ENCODE measurements at places on chromosomes 2 and 18. TPM values are rescaled to one million over a fixed set of nuclear protein-coding genes. Genes with fewer than 3 reads are reported as not detected.

GRCh38 chr2:241857572-241858121 is 1.0 kb downstream of the PDCD1 start:
- DNase-seq = no peak

DNA sequence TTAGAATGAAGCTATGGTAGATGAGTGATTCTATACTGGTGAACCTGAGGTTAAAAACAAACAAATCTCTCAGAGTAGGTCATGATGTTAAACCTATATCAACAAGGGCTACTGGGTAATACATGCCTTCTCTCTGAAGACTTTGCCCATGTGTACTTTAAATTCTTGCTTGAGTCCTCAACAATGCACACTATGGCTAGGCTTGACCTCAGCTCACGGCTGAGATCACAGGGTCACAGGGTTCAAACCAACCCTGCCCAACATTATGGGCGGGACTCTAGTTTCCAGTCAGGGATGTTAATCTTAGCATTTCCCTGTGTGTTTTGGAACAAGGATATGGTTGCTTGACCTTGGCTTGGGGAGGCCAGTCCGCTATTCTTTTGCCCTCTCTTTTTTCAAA is 7.7 kb downstream of the CD28 start:
- no peak for DNase-seq

GRCh38 chr2:95165030-95165370 is 609 bp upstream of the ZNF2 start:
- no peak for DNase-seq

RNF152 gene
- not detected for total RNA-seq

SERPINB7 gene
- 3.4 TPM for total RNA-seq

DNA sequence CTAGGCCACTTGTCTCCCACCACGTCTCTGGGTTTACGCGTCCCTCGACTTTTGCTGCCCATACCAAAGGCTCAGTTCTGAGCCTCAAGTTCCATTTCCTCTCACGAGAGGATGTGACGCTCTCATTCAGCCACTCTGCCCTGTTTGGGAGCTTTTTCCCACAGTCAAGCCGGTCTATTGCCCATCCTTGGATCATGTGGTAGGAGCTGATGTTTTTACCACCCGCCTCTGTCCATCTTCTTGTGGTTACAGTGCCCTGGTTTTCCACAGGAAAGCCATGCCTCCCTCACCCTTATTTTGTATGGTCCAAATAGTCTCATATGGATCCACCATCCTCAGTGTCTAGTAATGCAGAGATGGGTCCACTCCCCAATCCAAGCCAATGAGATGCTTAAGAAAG is 20.4 kb downstream of the FBXO36 start:
- no peak for DNase-seq

- DNase-seq = no peak
These were observed 147.8 kb upstream of the MMADHC start for GRCh38 chr2:149735237-149735958.

DNA sequence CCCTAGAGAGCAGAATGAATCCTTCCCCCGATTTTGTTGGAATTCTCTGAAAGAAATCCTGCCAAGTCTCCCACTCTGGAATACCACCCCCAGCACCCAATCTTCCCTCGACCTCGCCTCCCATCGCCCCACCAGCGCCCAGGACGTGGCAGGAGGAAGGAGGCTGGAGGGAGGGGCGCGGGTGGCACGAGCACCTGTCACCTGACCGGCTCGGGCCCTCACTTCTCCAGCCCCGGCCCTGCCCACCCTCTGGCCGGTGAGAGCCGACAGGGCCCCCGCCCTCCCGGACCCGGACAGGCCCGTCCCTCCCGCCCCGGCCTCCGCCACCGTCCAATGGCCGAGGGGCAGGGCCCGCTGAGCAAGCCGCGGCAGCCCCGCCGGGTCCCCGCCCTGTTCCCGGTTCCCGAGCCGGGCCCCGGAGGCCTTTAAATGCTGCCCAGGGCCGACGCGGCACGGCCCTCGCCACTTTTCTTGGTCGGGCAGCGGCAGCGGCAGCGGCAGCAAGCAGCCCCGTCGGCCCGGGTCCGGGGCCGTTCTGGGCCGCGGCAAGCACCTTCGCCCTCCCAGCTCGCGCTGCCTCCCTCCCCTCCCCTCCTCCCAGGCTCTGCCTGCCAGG is at the start of gene LGALSL:
Gene LGALSL (plus strand): TSS at position 393 of the 616 bp plus-strand sequence. CDS start 384 bp downstream, outside the sequence.
- DNase-seq = peak; percentile 77

DNA sequence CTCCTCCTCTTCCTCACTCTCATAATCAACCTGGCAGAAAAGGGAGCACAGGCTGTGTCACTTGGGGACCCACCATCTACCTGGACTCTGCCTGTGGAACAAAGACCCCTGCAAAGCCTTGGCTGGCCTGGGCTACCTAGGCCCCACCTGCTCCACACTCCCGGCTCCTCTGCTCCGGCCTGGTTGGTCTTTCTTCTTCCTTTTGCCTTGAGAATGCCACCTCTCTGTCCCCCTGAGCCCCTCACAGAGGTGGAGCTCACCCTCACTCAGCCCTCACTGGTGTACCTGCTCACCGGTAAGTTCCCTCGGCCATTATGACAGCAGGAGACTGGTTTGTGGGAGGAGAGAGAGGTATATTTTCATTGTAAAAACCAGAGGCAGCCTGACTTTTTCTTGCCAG is 74.1 kb downstream of the POLR1A start:
- DNase-seq = no peak

DNA sequence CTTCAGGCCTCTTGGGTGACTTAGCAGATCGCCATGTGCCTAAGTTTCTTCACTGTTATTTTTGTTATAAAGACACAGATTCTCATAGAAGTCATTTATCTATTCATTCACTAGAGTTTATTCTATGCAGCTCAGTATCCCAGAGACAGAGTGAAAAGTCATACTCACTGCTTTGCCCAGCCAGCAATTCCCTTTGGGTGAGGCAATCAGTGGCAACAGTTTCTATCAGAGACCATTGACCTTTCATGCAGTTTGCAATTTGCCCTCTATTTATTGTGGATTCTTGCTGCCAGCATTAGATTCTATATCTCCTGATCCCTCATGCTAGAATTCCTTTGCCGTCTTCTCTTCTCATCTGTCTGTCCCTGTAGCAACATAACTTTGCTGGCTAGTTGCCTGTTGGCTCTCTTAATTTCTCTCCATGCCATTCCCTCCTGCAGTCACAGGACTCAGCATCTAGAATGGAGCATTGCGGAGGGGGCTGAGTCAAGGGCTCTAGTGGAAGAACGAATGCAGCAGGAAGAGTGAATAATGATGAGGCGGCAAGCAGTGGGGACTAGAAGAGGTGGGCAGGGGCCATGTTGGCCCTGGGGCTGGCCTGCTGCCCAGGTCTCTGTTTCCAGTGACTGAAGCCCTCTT is 12.2 kb downstream of the SLC9A4 start:
- no peak for DNase-seq

GALR1 gene
- total RNA-seq = not detected

- peak; percentile 67 for DNase-seq
These were observed 25.0 kb downstream of the FN1 start for GRCh38 chr2:215410932-215411285.

DNA sequence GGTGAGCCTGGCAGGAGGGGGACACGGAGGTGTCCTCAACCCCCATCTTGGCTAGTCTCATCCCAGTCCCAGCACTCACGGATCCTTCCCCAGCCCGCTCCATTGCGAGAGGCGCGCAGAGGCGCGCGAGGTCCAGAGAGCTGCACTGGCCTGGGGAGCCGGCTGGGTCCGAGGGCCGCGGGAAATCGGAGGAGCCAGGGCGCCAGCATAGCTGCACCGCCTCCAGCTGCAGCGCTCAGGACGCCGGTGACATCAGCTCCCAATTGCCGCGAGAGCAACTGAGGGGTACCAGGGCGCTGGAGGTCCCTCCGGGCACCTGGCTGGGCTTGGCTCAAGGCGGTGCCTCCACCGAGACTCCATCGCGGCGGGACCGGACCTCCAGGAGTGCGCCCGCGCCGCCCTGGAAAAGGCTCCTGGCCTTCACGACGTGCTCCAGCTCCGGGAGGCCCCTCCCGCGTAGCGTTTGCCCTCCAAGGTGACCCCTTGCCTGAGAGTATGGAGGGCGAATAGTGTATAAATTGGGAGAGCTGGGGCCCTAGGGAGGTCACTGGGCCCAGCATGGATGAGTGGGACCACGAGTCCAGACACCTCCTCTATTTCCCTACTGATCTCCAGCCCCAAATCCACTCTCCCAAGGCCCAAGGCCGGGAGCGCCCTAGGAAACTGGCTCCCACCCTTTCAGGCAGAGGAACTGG is 5.5 kb downstream of the RTKN start:
- DNase-seq = no peak

VWA3B gene
- total RNA-seq = not detected

TRABD2A gene
- total RNA-seq = 0.34 TPM

DNA sequence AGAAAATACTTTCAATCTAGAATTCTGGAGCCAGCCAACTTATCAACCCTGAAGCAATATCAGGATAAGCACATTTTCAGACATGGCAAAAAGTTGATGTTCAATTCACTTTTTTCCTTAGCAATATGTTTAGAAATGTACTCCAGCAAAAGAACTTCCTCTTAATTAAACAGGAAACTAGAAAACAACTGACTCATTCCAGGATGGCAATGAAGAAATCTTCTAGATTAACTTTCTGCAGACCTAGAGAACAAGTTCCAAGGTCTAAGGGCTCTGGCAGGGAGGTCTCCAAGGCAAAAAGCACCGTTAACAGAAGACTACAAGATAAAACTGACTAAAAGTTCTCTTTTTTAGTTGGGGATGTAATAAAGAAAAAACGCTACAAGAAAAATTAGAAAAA is 69.2 kb upstream of the VWC2L start:
- no peak for DNase-seq

- no peak for DNase-seq
These were observed 159.2 kb downstream of the CPS1 start for GRCh38 chr2:210715560-210716082.

DNA sequence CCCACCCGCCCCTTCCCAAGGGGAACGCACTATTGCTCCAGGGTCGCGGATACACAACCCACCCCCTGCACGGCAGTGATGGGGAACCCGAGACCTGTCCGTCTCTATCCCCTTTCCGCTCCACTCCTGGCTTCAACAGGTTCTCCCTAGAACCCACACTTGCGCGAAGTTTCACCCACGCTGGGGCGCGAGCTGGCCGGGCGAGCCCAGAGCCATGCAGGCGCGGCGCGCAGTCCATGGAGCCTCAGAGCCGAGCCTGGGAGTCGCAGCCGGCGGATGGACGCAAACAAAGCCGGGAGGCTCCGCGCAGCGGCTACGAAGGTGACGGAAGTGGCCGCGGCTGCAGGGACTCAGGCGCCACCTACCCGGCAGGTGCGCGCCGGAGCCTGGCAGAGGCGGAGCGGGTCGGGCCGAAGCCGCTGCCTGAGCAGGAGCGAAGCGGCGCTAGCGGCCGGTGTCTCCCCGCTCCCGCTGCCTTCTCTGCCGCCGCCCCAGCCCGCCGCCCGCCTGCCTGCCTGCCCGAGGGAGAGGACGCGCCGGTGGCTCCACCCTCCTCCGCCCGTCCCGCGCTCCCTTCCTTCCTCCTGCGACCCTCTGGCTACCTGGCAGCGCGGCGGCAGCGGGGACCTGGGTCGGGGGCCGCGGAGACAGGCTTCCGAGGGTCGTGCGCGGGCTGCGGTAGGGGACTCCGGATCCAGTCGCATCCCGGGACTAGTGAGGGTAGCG is 14.0 kb downstream of the ALPG start:
- DNase-seq = no peak

DNA sequence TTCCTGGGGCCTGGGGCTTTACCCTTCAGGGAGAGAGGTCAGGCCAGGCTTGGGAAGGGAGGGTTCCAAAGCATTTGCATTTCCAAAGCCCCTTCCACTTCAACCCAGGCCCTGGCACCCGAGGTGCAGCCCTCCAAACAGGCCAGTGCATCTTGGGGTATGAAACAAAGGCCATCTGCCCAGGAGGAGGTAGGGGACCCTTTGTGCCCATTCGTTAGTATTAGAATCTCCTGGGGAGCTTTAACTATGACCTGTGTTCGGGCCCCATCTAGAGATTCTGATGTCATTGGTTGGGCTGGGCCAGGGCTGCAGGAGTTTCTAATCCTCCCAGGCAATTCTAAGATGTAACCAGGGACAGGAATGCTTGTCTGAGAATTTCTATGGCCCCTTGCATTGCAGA is 73.6 kb downstream of the CIB4 start:
- no peak for DNase-seq

- DNase-seq = no peak
These were observed 33.5 kb upstream of the EML4 start for GRCh38 chr2:42135381-42136312.

DNA sequence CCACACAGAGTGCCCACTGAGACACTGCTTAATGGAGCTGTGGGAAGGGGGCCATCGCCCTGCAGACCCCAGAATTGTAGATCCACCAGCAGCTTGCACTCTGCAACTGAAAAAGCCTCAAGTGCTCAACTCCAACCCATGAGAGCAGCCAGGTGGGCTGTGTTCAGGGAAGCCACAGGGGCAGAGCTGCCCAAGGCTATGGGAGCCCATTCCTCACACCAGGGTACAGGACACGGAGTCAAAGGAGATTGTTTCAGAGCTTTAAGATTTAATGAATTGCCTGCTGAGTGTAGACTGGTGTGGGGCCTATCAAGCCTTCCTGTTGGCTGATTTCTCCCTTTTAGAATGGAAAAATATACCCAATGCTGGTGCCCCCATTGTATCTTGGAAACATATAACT is 17.2 kb downstream of the TPO start:
- DNase-seq = no peak

RAD51AP2 gene
- not detected for total RNA-seq

- no peak for DNase-seq
These were observed 62.3 kb downstream of the SOWAHC start for GRCh38 chr2:109676346-109676902.

- no peak for DNase-seq
These were observed 5.3 kb downstream of the CRIM1 start for GRCh38 chr2:36360834-36361233.

DNA sequence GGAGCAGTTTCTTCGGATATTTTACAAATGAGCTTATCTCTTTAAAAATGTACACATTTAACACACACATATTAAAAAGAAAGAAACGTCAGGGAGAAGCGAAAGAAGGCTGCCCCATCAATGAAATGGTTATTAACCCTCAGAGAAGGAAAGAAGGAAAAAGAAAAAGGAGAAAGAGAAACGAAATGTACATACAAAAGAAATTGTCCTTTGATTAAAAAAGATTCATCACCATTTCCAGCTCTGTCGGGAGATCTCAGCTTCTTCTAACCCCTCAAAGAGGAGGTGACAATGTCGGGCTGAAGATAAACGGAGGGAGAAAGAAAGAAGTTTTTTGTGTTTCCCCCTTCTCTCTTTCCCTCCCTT is 1.5 kb downstream of the IKZF2 start:
- DNase-seq = no peak

CHST9 gene
- not detected for total RNA-seq

AFTPH gene
- 20.1 TPM for total RNA-seq

PPM1B gene
- total RNA-seq = 35.2 TPM

ACOXL gene
- total RNA-seq = 0.06 TPM

DNA sequence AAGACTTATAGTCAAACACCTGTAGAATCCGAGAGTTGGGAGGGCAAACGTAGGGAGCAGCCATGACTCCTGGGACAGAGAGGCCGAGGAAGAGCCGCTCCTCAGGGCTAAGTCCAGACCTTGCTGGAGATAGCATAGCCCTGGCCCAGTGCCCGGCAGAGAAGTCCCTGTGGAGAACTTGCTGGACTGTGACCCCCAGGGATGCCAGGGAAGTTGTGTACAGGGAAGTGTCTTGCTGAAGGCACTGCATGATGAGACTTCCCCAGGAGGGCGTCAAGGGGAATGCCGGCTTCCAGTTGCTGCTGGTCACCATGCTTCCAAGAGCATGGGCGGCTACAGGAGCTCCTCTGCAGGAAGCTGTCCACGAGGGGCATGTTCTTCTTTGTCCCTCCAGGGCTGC is 8.6 kb upstream of the CNDP1 start:
- no peak for DNase-seq

- no peak for DNase-seq
These were observed 76.9 kb downstream of the MSH2 start for GRCh38 chr2:47479863-47480262.

INPP1 gene
- 19.5 TPM for total RNA-seq

GRCh38 chr2:119015845-119016244 is 73.9 kb downstream of the MARCO start:
- no peak for DNase-seq
